ENCODE measurements at places on chromosomes 6 and 20. TPM values are rescaled to one million over a fixed set of nuclear protein-coding genes. Genes with fewer than 3 reads are reported as not detected.
A peak's percentile ranks its signal among the peaks of the same experiment; 100 is the strongest.

- DNase-seq: no peak
These were observed 67.1 kb downstream of the ELOVL5 start for GRCh38 chr6:53281518-53282215.

DNA sequence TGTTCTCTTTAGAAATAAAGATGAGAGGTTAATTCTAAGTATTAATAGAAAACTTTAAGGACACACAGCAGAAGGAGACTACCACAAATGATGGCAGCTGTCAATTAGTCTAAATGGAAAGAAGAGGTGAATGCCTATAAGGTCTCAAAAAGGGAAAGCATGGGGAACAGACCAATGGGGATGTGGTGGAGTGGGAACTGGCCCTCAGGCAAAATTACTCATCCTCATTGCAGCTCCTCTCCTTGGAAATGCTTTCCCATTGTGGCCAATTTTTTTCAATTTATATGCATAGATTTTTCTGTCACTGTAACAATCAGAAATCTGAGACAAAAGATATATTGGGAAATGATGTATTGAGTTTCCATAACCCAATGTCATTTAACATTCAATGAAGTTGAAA, 222.9 kb upstream of the DEFB112 start:
- no peak for DNase-seq

MEP1A gene
- not detected for total RNA-seq

- no peak for DNase-seq
These were observed 245.2 kb downstream of the CDH26 start for GRCh38 chr20:60203451-60203850.

RSPO3 gene
- not detected for total RNA-seq

ENPP1 gene
- total RNA-seq: 0.20 TPM

DNA sequence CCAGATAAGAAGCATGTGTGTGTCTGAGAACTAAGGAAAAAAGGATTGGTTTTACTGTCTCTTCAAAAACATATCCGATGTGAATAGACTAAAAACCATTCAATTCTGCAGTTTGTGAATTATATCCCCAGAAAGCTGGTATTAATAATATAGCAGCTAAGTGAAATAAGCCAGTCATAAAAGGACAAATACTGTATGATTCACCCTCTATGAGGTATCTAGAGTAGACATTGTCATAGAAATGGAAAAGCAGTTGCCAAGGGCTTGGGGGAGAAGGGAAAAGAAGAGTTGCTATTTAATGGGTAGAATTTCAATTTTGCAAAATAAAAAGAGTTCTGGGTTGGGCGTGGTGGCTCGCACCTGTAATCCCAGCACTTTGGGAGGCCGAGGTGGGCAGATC, 137.5 kb downstream of the ATXN1 start:
- DNase-seq: no peak

- no peak for DNase-seq
These were observed 16.4 kb upstream of the SPO11 start for GRCh38 chr20:57313230-57313629.

DNA sequence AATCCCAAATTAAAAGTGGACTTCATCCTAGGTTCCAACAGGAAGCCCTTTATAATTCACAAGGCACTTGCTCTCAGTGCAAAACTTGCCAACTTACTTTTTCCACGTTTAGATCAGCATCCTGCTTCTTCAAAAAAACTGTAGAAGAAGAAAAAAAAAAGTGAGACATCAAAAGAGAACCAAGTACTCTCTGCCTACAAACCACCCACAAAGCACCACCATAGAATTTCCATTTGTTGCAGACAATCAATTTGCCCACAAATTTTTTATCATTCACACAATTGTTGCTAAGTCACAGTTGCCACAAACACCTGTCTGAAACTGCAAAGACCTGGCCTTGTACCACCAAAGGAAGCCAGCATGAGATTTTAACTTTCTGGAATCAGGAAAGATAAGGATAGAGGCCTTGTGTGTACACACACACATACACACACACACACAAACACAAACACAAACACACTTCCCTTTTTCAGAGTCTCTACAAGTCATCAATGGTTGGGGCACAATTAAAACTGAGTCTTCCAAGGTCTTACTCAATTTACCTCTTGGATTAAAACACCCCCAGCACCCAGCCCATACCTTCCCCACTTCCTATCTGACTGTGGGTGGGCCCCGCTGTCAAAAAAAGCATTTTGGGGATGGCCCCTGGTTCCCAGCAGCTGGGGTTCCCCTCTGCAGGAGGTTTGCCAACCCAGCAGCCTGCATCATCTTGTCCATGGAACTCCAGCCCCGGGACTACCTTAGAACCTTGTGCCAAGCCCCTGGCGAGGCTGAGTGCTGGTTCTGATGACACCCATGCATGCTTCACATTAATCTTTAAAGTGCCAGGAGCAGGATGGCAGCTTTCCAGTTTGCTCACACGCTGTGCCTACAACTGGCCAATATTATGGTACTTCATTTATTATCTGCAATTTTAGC, 26.5 kb downstream of the FYN start:
- peak; percentile 65 for DNase-seq

SLC22A16 gene
- total RNA-seq: not detected

RNF182 gene
- total RNA-seq: not detected

TXNDC5 gene
- total RNA-seq: 51.0 TPM

DNA sequence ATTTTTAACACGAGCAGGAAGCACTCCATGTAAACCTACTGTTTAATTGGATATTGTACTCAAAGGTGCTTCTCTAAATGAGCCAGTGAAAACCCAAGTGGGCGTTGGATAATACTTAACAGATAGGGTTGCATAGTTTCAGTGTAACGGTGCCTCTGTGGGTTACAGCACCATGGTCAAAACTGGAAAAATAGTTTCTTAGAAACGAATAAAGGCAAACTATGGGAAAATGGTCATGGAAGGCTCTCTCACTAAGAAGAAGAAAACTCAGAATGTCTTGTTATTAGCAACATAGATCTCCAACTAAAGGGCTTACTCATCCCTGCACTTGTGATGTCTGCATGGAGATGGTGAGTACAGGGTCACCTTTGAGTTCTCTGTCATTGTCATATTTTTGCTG, 59.1 kb upstream of the NEDD9 start:
- peak; percentile 20 for DNase-seq

GRCh38 chr6:44271914-44272313, 1.7 kb downstream of the TMEM151B start:
- no peak for DNase-seq

DNA sequence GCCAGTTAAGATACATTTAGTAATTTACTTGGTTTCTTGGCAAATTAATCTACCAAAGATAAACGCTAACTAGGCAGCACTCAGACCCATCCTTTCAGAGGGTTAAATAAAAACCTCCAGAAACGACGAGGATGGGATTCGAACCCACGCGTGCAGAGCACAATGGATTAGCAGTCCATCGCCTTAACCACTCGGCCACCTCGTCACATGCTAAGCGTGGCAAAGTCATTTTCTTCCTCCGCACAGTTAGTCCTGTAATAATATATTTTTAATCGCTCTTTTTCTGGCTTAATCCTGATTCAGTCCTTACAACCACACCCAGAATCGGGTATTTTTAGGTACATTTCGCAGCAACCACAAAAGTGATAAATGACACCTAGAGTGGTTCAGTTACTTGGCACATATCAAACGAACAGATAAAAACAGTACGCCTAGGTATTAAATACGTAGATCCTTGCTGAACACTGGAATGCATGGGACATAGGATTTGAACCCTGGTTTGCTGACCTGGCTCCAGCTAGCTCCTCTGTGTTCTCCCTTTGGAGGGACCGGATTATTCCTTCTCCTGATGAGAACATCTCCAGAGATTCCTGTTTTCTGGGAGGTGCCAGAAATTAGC, 71.6 kb downstream of the GPX5 start:
- DNase-seq: peak; percentile 71

- DNase-seq: no peak
These were observed 18.9 kb upstream of the RPL7L1 start for GRCh38 chr6:42860481-42860880.

NINL gene
- 4.1 TPM for total RNA-seq

CPNE5 gene
- 1.2 TPM for total RNA-seq

DNA sequence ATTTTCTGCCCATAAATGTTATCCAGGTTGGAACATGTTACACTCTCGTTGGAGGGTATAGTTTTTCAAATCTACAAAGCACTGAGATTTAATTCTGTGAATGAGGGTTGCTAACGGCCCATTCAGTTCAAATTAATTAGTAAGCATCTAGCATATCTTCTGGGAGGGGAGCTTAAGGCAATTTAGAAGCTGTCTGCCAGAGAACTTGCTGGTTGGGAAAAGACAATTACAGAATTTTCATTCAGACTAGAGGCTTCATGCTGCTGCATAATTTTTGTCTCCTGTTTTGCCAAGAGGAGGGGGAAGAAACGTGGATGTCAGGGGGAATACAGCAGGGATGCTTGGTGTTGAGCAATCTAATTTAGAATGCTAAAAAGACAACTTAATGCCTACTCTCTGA, 268.3 kb upstream of the FAM83B start:
- no peak for DNase-seq

TMC2 gene
- not detected for total RNA-seq

C2 gene
- total RNA-seq: 1.4 TPM

GRCh38 chr20:21490105-21490504, 23.8 kb downstream of the NKX2-2 start:
- no peak for DNase-seq
